HCEC 1CT (cell line): ENCODE measurements at places on chromosomes 1 and 21.
A peak's percentile ranks its signal among the peaks of the same experiment; 100 is the strongest.

GRCh38 chr1:49013079-49013478 lies 236.4 kb upstream of the BEND5 start:
- no peak for DNase-seq

DNA sequence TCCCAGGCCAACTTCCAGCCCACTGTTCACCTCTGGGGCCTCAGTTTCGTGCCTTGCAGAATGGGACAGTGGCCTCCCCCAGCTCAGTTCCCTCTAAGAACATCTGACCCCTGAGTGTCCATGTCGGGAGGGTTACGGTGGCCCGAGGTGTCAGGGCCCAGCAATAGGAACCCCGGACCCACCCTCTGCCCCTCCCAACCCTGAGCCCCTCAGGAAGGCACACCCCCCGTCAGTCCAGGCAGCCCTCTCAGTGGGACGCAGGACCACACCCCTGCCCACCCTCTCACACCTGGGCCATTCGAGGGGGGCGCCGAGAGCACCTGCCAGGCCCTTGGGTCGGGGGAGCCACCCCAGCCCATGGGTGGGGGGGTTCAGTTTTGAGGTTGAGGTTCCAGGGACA lies 447 bp downstream of the TTC34 start:
- no peak for DNase-seq

- DNase-seq: no peak
Observed at GRCh38 chr1:2291577-2291976, 63.5 kb downstream of the SKI start.

DNA sequence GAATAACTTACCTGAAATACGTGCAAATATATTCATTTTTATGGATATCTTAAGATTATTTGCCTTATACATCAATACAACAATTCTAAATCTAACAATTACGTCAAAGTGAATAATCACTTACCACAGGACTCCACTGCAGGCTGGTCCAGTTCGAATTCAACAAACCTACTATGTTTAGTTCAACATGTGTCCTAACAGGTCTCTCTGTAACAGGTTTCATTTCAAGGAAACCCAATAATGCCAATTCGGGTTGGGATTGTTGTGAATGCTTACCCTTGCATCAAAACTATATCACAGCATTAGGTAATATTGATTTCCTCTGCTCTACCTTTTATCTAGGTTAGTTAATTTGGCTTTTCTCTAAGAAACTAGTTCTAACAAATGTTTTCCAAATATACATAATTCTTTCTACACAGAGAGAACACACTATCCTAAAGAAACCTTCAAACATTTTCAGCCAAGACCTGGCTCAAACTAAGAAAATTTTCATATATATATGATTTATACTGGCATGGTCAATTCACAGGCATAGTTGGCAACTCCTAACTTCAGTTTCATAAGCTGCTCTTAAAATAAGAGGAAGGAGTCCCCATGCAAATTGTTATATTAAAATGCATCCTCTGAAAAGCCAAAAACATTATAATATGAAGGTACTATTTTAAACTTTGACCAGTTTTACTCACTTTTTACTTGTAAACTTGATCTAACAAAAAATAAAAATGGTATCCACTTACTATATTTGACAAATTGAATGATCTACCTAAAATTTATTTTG lies 4.5 kb downstream of the IVNS1ABP start:
- DNase-seq: no peak

- no peak for DNase-seq
Observed at GRCh38 chr1:10665930-10666850, 130.3 kb downstream of the CASZ1 start.

DNA sequence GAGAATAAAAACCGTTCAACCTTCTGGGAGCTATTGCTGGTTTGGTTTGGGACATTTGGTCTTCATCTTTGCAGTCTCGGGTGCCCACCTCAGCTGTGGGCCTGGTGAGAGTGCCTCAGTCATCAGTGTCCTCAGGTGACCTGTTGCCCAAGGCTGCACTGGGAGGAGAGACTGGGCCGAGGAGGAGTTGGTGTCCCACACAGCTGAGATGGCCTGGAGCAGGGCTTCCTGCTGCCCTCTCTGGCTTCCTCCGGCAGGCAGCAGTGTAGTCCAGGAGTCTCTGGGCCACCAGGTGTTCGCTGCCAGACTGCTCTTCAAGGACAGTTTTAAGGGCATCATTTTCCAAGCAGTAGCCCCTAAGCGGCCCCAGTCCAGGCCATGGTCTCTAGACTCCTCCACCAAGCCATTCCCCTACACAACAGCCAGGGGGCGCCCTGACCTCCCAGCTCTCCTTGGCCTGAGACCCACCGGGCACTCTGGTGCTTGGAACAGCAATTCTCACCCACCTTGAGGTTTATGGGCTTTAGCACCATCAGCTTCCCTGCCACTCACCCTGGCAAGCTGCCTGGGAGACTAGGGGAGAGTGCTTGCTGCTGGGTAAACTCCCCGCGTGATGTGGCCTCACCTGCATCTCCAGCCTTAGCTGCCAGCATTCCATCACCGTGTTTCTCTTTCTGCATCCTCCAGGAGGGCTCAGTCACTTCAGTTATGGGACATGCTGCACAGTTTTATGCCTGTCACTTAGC lies 9.1 kb upstream of the SYTL1 start:
- DNase-seq: peak; percentile 16

- no peak for DNase-seq
Observed at GRCh38 chr1:77065693-77066342, 153.4 kb downstream of the PIGK start.

- no peak for DNase-seq
Observed at GRCh38 chr1:69700770-69701169, 133.0 kb downstream of the LRRC7 start.

GRCh38 chr21:42677339-42678321 lies 24.2 kb downstream of the PDE9A start:
- DNase-seq: no peak

DNA sequence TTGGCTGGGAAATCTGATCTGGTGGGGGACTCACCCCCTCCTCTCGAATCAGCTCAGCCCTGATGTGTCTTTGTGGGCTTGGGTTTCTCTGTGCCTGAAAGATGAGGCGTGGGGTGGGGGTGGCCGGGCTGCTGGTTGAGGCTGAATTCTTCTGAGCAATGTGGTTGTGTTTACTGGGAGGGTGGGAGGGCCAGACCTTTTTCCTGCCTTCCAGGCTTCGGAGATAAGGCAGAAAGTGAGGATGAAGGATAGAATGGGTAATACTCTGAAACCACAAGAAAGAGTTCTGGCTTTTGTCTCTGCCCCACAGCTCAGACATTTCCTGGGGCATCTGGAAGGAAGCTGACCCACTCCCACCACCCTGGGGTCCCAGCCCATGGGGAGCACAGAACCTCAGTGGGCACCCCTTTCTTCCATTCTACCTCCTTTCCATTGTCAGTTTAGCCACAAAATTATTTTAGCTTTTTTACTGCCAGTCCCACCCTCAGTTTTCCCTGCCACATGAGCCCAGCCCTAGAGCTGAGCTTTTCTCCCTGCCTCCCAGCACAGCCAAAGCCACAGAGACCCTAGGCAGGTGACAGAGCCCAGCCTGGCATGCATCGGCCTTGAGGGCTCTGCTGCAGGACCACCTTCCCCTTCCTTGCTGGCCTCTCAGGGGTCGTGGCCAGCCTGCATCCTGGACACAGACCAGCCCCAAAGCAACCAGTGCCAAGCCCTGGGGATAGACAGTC lies 11.2 kb downstream of the ALX3 start:
- no peak for DNase-seq

DNA sequence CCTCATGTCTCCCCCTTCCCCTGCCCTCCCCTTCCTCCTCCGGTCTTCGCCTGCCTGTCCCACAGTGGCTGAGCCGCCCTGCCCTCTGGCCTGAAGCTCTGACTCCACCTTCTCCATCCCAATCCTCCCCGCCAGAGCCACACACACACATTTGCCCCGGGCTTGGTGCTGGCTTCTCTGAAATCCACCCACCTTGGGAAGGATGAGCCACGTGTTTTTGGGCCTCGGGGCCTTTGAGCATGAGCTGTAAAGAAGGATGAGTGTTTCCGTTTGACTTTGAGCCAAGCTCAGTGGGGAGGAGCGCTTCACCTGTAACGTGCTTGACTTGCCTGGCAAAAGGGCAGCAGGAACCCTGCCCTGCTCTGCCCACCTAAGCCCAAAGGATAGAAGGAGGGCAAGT lies 295.1 kb downstream of the SIPA1L2 start:
- no peak for DNase-seq

DNA sequence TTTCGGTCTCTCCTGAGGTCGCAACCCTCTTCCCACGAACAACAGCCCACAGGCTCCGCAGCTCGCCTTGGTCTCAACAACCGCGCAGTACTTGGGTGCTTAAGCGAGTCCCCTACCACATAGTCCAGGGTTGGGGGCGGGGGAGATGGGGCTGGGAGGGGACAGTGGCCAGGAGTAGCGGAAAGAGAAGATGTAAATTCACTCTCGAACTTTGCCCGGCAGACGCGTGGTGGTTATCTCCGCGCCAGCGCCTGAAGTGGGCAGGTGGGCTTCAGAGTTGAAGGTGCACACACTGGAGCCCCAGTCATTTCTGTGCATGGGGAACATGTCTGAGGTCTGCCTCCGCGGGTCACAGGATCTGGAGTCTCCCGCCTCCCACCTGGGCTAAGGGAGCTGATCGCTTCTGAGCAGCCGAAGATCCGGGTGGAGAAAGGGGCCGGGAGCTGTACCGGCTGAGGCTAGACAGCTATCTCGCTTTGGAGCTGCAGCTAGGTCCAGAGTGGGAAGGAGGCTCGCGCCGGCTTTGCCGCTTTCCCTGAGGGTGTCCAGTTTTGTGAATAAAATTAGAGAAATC lies 4.3 kb upstream of the FOXD2 start:
- DNase-seq: no peak

- DNase-seq: no peak
Observed at GRCh38 chr21:24948186-24948585, 659.1 kb downstream of the MRPL39 start.

GRCh38 chr1:200409203-200409760 lies 554 bp downstream of the ZNF281 start:
- peak; percentile 10 for DNase-seq

DNA sequence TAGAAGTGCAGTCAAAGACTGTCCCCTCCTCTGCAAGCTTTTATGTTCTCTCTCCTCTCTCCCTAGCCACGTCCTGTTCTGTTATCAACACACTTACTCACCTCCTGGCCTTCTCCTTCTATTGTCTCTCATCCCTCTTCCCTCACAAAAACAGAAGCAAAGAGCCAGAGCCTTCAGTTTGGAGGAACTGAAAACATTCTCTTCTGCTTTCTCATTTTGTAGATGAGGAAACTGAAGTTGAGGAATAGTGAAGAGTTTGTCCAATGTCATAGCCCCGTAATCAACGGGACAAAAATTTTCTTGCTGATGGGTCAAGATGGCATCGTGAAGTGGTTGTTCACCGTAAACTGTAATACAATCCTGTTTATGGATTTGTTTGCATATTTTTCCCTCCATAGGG lies 1.9 kb downstream of the NLRP3 start:
- DNase-seq: no peak

DNA sequence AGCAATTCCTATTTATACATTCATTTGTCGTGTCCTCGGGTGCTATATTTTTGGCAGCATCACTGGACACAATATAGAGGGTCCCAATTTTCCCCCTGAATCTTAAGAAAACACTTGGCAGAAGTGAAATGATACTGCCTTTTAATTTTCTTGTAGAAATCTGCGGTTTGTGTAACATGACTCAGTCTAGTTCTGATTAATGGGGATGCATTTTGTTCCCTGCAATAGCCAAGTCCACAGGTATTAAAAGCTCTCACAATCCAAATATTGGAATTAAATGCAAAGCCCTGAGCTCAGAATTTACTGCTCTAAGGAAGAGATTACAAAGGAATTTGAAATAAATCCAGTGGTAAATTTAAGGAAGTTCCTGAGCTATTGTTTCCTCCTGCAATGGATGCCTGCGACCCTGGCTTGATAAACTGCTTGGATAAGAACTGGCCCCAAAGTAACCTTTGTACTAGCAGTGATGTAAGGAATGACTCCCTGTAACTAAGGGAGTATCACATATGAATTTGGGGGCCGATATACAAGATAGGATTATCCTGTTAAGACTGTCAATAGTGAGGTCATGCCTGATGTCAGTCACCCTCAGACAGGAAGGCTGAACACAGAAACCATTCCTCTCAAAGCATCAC lies 349.7 kb upstream of the C1orf87 start:
- DNase-seq: no peak

DNA sequence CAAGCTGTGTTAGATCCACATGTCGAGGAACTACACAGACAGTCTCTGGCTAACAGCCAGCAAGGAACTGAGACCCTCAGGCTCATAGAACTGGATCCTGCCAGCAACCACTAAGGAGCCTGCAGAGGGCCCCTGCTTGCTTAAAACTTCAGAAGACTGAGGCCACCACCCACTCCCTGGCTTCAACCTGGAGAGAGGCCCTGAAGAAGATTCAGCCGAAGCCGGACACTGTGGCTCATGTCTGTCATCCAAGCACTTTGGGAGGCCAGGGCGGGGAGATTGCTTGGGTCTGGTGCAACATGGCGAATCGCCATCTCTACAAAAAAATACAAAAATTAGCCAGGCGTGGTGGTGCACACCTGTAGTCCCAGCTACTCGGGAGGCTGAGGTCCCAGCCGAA lies 92.6 kb upstream of the TMPRSS2 start:
- DNase-seq: no peak

GRCh38 chr1:98368995-98369394 lies 292.5 kb upstream of the SNX7 start:
- no peak for DNase-seq

DNA sequence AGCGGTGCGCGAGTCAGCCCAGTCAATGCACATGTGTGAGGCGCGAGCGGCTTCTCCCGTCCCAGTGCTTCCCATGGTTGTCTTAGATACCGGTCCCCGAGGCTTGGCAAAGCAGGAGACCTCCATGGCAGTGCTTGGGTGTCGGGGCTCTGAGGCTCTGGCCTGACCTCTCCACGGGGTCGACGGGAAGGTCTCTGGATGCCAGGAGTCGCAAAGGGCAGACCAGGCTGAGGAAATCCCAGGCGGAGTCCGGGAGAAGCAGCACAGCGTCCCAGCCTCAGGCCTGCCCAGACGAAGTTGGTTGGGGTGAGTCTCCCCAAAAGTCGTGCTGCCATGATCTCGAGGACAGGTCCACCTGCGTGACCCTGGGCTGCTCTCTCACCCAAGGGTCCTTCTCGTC lies 3881.6 kb downstream of the SRGAP2C start:
- DNase-seq: no peak

DNA sequence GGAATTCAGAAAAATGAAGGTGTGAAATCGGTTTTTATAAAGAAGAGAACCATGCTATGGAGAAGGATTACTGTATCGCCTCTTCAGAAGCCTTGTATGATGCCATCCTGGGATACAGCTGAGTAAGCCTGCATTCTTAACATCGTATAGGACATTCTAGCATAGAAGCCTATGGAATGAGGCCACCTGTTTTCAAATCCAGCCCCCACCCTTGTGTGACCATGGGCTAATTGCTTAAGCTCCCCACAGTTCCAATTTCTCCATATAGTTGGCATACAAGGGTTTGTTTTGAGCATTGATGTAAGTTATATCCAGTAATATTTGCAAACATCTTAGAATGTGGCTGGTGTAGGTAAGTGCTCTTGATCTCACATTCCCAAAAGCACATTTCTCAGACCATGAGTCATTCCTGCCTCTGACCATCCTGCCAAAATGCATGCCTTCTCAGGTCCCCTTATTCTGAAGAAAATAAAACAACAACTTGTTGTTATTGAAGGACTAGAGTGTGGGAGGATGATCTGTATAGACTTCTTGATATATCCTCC lies 1.5 kb downstream of the OR14A2 start:
- DNase-seq: peak; percentile 21

- no peak for DNase-seq
Observed at GRCh38 chr1:225581186-225581585, 71.7 kb downstream of the ENAH start.
